ENCODE measurements at places on chromosomes 3 and 15.

- DNase-seq = no peak
Measured at GRCh38 chr15:92288755-92289154, 104.9 kb upstream of the ST8SIA2 start.

DNA sequence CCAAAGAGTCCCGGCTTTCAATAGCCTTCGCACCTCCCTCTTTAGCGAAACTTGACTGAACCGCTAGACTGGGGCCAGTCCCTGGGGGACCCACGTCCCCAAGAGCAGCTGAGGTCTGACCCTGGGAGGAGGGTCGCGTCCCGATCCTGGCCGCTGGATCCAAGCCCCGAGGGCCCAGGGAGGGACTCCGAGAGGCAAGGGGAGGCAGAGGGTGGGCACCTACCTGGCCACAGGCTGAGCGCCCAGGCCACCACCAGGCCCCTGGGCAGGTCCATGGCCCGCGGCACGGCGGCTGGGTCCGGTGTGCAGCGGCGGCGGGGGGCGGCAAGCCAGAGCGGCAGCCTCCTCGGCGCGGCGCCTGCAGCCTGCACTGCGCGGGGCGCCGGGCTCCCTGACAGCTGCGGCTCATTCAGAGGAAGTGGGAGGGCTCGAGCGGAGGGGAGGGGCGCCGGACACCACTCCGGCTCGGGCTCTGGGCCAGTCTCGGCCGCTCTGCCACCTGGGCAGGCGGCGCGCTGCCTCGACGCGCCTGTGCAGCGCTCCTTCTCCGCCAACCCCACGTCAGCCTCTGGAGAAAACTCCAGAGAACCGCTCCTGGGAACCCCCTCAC, at the start of gene ITGA11:
Gene ITGA11, minus strand, starts transcription at position 372 of the 610 bp plus-strand sequence. Its CDS starts 97 bp downstream, at position 275.
- no peak for DNase-seq

- DNase-seq = no peak
Measured at GRCh38 chr3:135238236-135238830, 443.3 kb downstream of the EPHB1 start.

DNA sequence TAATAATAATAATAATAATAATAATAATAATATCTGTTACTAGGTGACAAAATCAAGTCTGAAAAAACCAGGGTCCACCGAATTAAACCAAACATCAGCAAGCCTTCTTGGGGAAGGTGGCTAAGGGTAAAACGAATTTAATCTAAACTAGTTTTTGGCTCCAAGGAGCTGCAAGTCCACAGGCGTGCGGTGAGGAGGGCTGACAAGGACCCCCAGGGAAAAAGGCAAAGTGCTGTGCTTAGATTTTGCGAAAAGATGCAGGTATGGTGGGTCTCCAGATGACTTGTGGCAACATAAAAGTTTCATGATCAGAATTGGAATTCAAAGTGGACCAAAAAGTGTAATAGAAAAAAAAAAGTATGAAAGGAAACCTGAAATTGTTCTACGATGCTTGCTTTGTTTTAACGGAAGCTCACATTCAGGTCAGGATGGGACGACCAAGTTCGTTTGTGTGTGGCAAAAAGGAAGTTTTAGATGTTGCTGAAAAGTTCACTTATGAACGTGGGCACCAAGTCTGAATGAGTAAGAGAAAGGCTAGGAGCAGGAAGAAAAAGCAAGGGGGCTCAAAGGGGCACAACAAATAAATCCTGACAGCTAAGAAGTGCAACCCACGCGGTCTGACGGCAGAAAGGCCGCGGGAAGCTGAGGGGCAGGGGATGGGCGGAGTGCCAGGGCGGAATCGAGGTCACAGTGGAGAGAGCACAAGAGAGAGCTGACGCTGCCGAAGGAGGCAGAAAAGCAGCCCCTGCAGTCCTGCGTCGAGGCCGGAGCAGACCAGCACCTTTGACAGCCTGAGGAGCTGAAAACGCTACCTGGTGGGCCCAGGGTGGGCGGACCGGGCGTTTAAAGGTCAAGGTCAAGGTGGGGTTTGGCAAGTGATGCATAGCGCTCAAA, 1.1 kb downstream of the WDR82 start:
- peak; percentile 64 for DNase-seq

DNA sequence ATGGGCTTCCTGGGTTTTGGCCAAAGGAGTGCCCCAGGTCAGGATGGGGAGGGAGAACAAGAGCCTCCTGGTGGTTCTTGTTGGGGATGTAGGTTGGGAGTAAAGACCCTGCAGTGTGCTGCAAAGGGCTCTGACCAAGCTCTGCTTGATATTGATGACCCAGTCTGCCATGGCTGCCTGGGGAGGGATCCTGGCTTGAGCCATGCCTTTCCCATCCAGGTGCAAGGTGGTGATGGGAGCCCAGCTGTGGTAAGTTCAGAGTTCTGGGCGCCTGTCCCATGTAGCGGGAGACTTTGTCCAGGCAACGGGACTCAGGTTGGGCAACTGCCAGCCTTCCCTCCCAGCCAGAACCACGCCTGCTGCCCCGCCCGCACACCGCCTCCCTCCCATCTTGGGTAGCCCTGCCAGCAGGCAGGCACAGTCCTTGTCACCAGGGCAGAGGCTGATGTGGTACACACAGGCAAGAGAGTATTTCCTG, 2.6 kb downstream of the GNAI2 start:
- DNase-seq = peak; percentile 63

DNA sequence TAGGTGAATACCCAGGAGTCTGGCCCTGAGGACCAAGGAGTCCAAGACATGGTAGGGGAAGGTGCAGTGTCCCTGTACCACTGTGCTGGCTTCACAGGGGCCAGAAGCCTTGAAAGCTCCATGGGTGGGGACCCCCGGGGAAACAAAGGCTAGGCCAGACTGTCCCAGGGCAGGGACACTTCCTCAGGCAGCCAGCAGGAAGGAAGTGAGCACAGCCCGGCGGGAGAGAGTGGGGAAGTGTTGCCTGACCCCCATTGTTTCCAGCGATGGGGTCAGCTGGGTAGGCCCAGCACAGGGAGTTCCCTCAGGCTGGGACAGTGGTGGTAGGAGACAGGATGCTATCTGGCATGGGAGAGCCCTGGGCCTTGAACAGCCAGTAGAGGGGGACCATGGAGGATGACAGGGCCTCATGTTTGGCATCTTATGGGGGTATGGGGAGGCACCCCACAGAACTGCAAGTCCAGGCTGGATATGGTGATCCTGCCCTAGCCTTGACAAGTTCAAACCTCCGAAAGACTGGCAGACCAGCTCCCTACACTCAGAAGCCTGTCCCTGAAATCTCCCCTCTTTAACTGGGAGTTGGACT, 1.2 kb upstream of the HYAL2 start:
- DNase-seq = no peak

DNA sequence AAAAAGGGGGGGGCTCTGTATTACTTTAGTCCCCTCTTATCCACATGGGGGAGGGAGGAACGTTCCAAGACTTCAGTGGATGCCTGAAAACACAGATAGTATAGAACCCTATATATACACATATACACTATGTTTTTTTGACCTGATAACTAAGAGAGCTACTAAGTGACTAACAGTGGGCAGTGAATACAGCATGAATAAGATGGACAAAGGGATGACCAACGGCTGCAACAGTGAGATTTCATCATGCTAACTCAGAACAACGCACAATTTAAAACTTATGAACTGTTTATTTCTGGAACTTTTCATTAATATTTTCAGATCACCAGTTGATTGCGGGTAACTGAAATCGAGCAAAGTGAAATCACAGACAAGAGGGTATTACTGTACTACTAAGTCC, 7.3 kb downstream of the DCUN1D1 start:
- no peak for DNase-seq

GRCh38 chr3:111210866-111211564, 139.4 kb downstream of the NECTIN3 start:
- no peak for DNase-seq

DNA sequence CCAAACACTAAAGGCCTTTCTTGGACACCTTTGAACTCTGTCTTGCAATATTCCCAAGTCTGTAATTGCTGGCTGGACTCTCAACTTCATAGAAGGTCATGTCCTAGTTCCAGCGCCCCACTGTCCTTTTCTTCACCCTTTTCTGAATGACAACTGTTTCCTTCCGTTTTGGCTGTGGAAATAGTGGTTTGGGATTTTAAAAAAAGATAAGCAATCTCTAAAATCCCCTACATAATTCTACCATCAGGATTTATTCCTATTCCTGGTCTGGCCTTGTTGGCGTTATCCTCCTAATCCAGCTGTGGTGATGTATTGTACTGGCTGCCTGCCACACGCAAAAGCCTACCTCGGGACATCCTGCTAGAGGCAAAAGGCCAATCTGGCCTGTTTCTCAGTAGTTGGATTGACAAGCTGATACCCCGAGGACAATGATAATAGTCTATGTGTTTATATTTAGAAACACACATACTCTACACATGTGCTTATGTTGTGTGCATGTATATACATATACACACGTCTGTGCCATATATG, 440.3 kb upstream of the DPH6 start:
- DNase-seq = no peak

DNA sequence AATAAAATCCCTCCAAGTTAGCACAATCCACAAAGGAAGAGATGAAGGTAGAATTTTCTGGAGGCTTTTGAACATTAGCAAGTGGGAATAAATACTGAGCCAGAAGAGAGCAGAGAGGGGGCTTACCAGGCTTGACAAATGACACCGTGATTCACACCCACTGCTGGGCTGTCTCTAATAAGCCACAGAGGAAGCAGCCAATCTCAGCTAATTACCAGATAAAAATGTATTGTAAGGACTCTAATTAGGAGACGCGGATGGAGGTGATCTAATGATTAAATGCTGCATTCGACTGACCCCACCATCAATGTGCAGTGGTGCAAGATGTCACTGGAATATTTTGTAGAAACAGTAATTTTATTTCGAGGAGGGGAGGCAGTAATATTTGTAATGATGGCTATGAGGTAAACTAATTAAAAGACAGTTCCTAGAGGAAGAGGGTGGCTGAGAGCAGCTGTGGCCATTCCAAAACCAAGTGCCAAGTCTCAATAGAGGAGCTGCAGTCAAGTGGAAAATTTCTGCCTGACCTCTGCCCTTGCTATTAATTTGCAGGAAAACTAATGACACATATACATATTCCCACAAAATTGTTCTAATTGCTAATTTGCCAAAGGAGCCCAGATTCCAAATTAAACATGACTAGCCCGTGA, 602.2 kb downstream of the FOXP1 start:
- DNase-seq = no peak

DNA sequence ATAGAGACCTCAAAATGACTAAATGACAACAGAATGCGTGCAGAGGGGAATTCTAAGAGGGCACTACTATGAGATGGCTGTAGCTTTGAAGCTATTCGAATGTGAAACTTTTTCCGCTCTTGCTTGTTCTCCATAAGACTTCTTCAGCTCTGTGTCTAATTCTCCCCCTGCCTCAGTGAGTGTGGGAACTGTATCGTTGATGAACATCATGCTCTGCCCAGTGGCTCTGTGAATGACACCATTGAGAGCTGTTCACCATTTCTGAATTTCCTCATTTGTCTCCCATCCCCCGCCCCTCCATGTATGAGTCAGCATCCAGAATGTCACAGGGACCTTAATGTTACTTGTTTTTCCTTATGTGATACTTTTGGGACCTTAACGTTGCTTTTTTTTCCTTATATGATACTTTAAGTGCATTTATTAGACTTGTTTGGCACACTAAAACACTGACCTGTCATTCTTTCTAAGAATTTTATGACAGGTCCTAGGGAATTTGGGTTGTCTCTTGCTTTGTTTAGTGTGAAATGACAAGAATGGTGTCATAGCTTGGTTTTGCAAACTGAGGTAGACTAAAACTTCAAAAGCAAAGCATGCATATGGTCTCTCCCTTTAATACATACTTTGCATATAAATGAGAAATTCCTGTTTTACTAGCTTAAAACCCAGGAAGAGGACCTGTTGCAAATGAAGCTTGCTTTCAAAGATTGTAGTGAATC, 99.6 kb downstream of the FNDC3B start:
- no peak for DNase-seq

- DNase-seq = no peak
Measured at GRCh38 chr15:53434174-53434678, 325.2 kb downstream of the WDR72 start.

- DNase-seq = no peak
Measured at GRCh38 chr3:86047161-86047560, 943.8 kb downstream of the VGLL3 start.

- DNase-seq = no peak
Measured at GRCh38 chr15:50744601-50745000, 20.9 kb downstream of the SPPL2A start.

GRCh38 chr15:78960308-78960707, 15.5 kb upstream of the CTSH start:
- DNase-seq = no peak

DNA sequence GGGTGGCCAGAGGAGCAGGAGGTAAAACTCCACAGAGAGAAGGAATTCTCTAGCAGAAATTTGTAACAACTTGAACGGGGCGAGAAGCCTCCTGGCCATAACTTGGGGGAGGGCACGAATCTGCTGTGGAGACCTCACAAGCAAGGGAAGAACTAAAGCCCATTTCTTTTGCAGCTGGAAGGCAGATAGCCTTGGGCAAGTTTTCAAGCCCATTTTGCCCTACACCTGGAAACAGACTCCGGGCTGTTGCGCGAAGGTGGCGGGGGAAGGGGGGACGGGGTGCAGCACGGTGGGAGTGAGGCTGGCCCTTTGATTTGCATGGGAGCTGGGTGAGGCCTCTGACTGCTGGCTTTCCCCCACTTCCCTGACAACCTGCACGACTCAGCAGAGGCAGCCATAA, 168.8 kb downstream of the MEGF11 start:
- DNase-seq = no peak

DNA sequence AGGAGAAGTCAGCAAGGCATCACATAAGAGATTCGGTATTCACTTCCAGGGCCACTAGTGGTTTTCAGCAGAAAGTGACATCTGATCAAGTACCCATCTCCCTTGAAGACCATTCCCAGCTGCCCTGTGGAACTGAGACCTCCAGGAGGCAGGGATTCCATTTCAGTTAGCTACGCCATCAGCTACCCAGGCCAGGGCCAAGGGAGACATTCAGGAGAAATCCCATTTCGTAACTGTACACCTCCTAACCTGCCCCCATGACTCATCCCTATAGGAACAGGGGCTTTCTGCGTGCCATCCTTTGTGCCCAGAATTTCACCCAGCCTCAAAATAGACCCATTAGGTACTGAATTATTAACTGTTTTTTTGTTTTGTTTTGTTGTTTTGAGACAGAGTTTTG, 24.7 kb downstream of the SPATA12 start:
- DNase-seq = no peak

- DNase-seq = no peak
Measured at GRCh38 chr3:45362161-45362560, 26.2 kb upstream of the LARS2 start.

GRCh38 chr3:197465197-197465995, 90.4 kb downstream of the BDH1 start:
- DNase-seq = no peak

DNA sequence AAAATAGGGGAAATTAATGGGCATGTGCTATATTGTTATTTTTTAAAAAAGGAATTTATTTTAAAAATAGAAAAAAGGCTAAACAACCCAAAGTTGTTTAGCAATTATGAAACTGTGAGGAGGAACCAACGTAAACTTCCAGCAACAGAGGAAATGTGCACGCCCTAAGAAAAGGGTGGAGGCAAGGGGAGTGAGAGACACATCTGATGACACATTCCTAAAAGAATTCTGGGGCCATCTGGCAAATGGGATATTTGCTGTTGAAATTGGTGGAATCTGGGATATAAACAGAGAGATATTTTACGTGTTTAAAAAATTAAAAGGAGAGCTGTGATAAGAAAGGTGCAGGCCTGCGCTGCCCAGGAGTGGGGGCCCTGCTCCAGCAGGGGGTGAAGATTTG, 50.8 kb upstream of the MUC13 start:
- peak; percentile 63 for DNase-seq
